ENCODE measurements at places on chromosomes 12 and 14.
A peak's percentile ranks its signal among the peaks of the same experiment; 100 is the strongest.

- no peak for ATAC-seq
Observed at GRCh38 chr12:38110026-38110699, 206.4 kb upstream of the ALG10B start.

GRCh38 chr14:69059658-69060623 is 80.8 kb upstream of the ACTN1 start:
- ATAC-seq = peak; percentile 87

DNA sequence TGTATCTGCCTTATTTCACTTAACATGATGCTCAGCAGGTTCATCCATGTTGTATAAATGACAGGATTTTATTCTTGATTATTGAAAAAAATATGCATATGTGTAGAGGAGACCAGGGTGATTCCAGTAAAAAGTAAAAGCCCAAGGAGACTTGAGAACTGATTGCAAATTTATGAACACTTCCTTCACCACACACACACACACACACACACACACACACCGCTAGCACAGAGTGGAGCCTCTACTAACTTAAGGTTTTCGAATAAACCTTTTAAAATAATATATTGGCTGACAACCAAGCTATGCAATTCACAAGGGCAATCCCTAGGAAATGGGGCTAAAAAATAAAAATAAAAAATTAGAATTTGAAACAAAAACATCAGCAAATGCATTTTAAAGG is 8.3 kb upstream of the KLRK1 start:
- no peak for ATAC-seq

DNA sequence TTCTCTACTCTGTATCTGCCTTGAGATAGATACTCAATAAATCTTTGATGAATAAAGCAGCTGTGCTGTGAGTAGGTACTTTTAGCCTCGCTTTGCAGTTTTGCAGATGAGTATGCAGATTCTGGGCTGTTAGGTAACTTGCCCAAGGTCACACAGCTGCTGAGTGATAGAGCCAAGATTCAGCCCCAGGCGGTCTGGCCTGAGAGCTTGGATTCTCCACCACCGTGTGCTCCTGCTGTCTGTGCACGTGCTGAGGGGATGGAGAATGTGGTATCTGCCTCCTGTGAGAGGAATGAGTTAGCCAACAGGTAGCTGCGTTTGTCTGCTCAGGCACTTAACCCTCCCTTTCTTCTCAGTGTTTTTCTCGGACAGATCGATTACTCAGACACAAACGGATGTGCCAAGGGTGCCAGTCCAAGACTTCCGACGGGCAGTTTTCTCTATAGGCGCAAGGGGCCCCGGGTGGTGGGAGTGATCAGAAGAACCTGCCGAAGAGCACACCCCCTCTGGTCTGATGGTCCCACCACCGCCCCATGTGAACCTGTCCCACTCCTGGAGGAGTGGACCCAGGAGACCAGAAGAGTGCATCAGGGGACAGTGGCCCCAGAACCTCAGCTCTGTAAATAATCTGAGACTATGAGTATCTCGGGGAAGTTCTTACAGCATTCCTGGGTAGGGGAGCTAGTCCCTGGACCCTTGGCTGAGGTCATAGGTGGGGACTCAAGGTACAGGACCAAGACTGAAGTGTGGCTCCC is 6.6 kb upstream of the CSAD start:
- no peak for ATAC-seq

DNA sequence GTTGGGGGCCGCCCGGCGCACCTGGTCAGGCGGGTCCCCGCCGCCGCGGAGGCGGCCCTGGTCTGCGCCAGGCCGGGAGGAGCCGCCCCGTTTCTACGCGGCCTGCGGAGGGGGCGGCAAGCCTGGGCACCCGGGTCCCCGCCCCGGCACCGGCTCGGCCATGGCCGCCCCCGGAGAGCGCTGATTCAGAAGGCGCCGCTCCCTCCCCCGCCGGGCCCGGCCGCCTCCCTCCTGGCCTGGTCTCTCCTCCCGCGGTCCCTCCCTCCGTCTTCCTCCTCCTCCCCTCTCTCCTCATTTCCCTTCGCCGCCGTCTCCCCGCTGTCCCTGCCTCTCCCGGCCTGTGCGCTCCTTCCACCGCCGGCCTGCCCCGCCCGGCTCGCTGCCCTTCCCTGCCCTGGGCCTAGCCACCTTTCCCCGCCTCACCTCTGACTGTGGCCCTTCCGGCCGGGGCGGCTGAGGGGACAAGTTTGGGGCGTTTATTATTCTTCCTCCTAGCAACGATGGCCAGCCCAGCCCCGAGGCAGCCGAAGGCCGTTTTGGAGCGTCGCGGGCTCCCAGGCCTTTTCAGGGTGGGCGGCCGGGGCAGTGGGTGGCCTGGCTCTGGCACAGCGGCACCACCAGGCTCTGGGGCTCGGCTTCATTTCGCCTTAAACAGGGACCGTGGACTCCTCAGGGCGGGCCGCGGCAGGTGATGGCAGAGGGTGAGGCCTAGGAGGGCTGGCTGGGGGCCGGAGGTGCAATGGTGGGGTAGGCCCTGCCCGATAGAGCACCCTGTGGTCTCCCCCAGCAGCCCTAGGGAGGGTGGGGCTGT is 768 bp downstream of the CEP170B start:
- peak; percentile 86 for ATAC-seq

DNA sequence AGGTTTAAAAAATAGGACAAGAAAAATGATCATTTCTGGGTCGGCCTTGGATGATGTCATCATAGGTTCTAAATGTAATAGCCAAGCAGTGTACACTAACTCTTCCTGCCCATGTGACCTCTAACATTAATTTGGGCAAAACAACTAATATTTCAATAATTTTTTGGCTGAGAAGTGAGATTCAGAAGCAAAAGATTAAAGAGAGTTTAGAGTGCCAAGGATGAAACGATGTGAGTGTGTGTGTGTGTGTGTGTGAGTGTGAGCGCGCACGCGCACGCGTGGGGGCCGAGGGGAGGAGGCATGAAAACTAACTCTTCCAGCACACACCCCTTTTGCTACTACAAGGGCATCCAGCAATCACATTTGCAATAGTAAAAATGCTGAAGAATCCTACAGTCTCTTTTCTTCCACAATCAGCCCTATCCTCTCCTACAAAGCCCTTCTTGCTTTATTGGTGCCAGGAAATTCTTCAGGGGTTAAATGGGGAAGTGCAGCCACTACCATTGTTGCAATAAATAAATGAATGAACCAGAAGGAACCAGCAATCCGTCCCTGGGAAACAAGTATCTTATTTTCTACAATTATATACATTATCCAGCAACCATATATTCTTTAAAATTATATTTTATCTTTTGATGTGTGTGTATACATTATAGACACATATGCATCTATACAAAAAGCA is 52.9 kb downstream of the PEBP1 start:
- peak; percentile 73 for ATAC-seq

DNA sequence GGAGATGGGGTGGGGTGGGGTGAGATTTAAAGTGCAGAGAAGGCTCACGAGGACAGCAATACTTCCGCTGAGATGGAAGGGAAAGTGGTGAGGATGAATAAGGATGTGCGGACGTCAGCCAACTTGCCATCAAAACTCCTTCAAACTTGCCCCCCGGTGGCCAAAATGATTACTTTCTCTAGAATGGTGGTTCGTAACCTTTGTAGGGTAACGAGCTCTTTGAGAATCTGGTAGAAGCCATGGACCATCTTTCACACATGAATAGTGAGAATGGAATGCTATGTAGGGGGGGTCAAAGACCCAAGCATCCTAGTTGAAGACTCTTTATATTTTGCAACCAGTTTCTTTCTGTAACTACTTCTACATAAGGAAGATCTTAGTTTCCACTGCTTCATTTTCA is 245.9 kb upstream of the DDHD1 start:
- ATAC-seq = no peak

DNA sequence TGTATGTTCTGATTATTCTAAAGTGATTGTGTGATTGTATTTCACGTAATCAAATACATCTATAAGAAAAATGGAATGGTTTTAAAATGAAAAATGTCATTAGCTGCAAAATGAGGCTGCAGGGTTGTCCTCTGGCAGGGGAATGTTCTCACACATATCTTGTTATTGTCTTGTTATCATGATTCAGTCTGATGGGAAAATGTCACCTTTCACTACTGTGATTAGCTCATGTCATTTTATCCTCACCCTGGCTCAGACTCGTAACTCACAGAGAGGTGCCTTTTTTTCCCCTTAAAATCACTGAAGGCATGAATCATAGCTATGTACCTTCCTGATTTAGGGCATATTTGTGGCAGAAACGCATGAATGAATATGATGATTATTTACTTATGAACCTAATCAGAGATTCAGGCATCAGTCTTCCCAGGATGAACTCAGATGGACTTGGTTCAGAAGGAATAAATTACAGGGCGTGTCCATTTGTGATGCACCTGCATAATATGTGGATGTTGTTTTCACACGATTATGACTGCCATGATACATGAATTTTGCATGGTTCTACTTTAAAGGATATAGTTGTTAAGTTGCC is 1339.2 kb downstream of the AACS start:
- no peak for ATAC-seq

DNA sequence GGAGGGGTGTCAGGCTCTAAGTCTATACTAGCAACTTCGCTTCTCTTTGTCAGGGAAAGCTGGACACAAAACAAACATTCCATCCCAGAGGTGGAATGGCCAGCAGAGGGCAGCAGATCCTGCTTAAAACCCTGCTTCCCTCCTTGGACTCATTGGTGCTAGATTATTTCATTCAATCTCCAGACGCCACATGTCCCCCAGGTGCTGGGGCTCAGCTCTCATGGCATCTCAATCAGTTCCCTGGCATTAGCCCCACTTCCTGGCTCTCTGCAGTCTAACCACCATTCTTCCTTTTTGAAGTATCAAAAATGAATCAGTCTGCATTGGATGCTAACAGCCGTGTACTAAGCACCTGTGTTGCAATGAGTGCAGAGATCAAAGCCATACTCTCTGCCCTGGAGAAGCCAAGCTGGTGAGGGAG is 8.1 kb upstream of the PPP1R1A start:
- peak; percentile 93 for ATAC-seq

DNA sequence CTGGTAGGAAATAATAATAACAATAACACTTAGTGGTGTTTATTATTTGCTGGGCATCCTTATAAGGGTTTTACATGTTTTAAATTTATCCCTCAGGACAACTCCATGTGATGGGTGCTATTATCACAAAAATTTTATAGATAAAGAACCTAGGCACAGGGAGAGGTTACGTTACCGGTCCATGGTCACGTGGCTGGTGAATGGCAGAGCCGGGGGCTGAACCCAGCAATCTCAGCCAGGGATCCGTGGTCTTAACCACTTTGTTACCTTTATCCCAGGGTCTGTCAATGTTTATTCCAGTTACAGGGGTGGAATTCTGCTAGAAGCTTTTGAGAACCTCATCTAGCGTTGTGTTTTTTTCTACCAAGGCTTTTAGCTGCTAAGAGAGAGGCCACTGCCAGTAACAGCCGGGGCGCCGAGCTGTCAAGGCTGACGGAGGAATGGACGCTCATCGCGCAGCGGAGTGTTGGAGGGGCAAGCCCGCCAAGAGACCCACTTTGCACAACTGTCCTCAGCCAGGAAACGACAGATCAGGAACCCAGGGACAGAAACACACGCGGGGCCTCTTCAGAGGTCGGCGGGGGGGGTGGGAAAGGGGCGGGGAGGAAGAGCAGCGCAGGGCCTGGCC is 418 bp downstream of the AMN1 start:
- ATAC-seq = peak; percentile 58

- no peak for ATAC-seq
Observed at GRCh38 chr12:131947482-131948027, 2.2 kb upstream of the EP400 start.

Data from SK-N-SH treated with all-trans-retinoic acid at 6 μM for 48 hours (cell line).